GM19239 (cell line): ENCODE measurements at places on chromosomes 12 and 14.

DNA sequence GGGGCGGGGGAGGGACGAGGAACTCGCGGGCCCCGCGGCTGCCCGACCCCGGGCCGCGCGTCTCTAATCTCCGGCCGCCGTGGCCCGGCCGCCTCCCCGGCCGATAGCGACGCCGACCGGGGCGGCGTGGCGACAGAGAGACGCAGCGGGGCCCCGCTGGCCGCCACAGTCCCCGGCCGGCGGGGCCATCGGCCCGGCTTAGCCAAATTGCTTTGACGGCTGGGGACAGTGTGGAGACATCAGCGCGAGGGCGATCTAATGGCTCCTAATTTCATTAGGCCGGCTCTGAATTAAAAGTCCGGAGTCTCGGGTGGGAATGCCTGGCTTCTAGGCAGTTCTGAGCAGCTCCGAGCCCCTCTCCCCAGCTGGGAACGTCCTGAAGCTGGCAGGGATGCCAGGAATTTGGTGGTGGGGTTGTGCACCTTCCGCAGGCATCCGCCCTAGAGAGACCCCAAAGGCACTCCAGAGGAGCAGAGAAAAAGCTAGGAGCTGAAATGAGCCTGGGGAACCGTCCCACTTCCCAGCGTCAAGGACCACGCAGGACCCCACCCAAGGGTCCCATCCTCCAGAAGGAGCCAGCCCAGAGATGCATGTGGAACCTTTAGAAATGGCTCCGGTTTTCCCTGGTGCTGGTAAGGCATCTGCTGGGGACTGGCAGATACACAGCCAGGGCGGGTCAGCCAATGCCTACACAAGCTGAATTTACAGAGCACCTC is 9.6 kb downstream of the TBX5 start:
- no peak for DNase-seq

DNA sequence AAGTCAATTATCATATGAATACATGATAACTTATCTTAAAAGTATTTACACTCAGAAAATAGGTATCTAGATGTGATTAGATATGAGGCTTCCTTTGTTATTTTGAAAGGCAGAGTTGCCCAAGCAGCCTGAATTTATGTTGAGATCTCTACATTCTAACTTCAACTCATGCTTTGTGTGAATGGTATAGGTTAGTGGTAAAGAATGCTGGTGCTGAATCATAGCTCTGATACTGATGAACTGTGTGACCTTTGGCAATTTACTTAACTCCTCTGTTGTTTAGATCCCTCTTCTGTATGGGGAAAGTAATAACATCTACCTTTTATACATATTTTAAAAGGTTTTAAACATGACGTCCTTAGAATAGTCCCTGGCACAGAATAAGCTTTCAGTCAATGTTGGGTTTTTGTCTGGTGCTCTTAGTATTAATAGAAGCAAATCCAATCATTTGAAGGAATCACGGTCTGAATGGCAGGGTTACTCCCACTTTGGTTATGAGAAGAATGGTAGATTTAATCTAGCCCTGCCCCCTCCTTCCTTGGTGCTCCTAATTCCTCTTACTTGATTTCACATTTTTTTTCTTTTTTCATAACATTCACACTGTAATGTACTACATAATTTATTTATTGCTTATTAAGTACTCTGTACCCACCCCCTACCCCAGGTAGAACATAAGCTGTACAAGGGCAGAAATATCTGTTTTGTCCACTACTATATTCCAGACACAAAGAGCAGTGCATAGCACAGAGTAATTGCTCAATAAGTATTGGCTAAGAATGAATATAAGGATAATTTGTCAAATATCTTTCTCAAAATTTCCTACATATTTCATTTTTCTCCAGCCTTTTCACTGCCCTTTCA is 203.3 kb upstream of the KRR1 start:
- no peak for DNase-seq

- DNase-seq = no peak
These were observed 93.1 kb upstream of the PKP2 start for GRCh38 chr12:32989705-32990104.

DNA sequence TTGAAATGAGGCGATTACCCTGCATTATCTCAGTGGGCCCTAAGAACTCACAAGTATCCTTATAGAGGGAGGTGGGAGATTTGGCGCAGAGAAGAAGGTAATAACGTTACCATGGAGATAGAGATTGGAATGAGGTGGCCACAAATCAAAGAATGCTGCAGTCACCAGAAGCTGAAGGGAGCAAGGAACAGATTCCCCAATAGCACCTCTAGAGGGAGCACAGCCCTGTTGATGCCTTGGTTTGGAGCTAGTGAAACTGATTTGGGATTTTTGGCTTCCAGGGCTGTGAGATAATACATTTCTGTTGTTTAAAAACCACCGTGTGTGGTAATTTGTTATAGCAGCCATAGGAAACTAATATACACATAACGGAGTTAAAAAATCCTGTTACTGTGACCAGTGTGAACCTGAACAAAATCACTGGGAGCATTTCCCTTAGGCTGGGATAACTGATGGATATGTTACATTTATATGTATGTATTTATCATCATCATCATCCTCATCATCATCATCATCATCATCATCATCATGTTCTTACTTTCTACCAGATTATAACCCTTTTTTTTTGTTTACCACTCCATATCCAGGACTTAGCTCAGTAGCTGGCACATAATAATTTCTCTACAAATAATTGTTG is 100.3 kb downstream of the LIN7A start:
- DNase-seq = no peak

DNA sequence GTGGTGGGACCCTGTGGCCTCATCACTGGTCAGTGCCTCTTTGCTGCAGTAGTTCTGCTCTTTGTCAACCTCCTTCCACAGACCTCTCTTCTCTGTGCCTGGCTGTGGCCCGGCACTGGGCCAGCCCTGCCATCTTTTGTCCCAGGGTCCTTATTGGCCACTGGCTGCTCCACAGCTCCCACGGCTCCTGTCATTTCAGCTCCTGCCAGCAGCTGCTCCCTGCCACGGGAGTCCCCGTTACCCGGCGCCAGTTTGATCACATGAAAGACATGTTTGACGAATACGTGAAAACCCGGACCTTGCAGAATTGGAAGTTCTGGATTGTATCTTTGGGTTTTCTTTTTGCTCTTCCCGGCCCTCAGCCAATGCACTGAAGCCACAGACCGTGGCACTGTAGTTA is 35.4 kb downstream of the IL31 start:
- no peak for DNase-seq

DNA sequence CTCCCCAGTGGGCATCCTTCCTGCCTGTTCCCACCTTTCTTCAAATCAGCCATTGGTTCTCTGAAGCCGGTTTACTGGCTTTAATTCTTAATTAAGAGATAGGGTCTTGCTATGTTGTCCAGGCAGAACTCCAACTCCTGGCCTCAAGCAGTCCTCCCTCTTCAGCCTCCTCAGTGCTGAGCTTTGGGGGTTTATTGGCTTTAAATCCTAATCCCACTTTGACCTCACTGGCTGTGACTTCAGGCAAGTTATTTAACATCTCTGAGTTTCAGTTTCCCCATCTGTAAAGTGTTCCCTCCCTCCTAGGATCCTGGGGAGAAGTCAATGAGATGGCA is 2.1 kb upstream of the TRMT61A start:
- DNase-seq = no peak

- no peak for DNase-seq
These were observed 178.2 kb downstream of the BCL11B start for GRCh38 chr14:99093532-99094517.

DNA sequence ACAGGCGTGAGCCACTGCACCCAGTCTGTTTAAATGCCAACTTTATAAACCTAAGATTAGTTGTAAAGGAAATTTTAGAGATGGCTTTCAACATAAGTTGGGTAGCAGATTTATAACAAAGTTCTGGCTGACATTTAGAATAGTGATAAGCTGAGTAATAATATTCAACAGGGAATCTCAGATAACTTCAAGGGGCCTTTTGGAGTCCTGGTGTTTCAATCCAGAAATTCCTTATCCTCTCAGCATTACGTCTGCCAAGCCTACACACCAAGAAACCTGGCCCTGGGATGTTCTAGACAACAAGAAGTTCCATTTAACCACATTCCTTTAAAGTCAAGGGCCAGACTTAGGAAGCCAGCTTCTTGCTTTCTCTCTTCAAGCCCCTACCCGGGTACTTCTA is 59.5 kb upstream of the DYRK2 start:
- no peak for DNase-seq

DNA sequence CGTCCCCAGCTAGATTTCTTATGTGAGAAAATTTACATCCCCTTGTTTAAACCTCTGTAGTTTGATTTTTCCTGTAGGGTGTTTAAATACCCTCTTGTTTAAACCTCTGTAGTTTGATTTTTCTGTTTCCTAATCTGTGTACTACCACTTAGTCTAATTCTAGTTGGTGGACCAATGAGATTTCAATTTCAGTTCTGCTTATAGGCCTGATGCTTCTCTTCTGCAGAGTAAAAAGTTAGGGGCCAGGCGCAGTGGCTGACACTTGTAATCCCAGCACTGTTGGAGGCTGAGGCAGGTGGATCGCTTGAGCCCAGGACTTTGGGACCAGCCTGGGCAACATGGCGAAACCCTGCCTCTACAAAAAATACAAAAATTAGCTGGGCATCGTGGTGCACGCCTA is 11.5 kb downstream of the UBC start:
- DNase-seq = no peak

GRCh38 chr12:98893126-98893674 is 248.1 kb downstream of the APAF1 start:
- no peak for DNase-seq

DNA sequence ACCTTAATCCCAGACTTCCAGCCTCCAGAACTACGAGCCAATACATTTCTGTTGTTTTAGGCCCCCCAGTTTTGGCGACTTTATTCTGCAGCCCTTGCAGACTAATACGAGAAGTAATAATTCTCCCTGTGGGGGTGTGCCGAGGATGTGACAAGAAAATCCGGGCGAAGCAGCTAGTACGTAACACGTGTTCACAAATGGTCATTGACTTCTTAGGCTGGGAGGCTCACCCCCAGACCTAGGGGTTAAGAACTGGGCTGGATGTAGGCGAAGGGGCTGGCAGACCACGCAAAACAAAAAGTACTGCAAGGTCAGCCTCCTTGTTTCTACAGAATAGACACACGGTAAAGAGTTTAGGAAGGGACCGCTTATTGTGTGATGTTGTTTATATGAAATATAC is 69.8 kb upstream of the ESRRB start:
- no peak for DNase-seq

DNA sequence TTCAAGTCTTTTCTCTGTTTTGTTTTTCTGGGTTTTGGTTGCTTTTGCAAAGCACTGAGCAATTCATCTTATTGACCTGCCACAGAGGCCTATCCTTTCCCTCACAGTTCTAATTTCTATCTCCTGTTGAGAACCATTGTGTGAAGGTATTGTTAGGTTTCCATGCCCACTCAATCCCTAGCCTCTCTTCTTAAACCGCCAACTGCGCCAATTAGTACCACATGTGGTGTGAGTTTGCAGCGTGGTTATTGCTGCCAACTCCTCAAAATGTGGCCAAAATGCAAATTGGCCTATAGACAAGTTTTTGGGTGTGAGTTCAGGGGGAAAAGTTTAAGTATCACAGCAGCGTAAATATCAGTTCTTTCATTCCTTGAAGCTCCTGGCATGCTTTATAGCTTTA is 232.6 kb downstream of the FLRT2 start:
- DNase-seq = no peak

DNA sequence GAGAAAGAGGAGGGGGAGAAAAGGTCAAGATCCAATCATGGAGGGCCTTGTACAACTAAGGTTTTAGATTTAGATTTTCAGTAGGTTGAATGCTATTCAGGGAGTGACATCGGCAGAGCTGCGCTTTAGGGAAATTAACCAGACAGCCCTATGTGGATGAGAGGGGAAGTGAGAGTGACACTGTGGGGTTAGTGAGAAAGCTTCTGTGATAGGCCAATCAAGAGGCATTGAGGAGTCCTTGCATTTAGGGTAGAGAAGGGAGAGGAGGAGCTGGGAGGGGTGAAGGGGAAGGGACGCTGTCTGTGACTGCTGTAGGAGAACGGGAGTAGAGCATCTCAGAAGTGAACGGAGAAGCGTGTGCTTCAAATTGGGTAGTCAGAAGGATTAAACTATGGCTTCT is 3.4 kb downstream of the HSD17B6 start:
- DNase-seq = no peak

- DNase-seq = no peak
These were observed 1.3 kb upstream of the NUDT14 start for GRCh38 chr14:105182296-105183020.

DNA sequence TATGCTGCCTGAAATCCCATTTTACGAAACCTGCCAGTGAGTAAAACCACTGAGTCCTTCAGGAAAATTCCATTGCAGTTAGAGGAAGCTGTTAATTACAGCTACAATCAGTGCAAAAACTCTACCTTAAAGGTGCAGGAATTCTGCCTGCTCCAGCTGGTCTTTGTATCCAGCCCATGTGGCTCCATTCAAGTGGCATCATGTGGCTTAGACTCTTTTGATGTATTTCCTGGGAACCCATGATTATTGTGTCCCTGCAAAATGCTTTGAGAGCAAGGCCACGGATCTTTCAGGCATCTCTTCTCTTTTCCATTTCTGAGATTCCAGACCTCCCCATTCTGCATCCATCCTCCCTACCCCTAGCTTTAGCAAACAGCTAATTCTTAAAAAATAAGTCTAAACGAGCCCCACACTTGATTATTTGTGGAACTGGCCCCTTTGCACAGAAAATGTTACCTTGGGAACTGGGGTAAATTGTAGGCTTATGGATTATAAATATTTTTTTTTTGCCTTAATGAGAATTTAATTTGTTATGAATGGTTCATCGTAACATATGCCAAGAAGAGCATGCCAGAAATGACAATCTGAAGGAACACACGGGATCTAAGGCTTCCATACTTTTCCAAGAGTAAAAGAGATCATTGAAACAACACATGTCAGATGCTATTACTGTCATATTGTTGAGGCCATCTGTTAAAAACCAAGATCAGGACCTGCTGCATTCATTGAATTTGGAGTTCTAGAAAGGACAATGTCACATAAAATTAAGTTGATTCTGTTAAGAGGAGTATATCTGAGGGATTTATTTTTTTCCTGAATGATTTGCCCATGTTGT is 144.6 kb downstream of the TPH2 start:
- DNase-seq = no peak

- no peak for DNase-seq
These were observed 254.6 kb downstream of the C12orf75 start for GRCh38 chr12:105585107-105585506.

GRCh38 chr12:55934773-55935172 is 3.8 kb downstream of the DGKA start:
- DNase-seq = no peak

- DNase-seq = no peak
These were observed 344.8 kb upstream of the USP15 start for GRCh38 chr12:61915420-61915819.

GRCh38 chr14:94051115-94051514 is 25.0 kb downstream of the OTUB2 start:
- DNase-seq = no peak

GRCh38 chr12:40226705-40227104 is 1.9 kb downstream of the LRRK2 start:
- no peak for DNase-seq

- DNase-seq = no peak
These were observed 595 bp upstream of the METAP2 start for GRCh38 chr12:95473231-95473883.
